Bronchial epithelial cell (primary cell): ENCODE measurements at places on chromosomes 6 and 20.

- DNase-seq = no peak
Measured at GRCh38 chr6:100726666-100727065, 154.5 kb downstream of the ASCC3 start.

GRCh38 chr6:5517796-5518195, 256.5 kb downstream of the FARS2 start:
- no peak for DNase-seq

GRCh38 chr6:151130329-151130728, 109.4 kb upstream of the AKAP12 start:
- no peak for DNase-seq

DNA sequence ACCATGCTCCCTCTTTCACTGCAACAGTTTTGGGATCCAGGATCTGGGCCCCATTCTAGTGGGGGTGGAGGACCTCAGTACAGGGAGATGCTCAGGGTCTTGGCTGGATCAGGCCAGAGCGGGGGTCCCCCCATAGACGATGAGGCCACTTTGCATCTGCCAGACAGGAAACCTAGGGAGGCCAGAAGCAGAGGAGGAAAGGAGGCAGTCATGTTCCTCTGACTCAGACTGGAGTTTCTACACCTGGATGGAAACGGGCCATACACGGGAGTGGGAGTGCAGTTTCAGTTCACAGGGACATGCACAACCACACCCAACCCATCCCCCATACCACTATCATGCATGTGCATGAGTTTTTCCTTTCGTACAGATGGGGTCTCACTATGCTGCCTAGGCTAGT, 3.6 kb upstream of the EMILIN3 start:
- peak; percentile 12 for DNase-seq

DNA sequence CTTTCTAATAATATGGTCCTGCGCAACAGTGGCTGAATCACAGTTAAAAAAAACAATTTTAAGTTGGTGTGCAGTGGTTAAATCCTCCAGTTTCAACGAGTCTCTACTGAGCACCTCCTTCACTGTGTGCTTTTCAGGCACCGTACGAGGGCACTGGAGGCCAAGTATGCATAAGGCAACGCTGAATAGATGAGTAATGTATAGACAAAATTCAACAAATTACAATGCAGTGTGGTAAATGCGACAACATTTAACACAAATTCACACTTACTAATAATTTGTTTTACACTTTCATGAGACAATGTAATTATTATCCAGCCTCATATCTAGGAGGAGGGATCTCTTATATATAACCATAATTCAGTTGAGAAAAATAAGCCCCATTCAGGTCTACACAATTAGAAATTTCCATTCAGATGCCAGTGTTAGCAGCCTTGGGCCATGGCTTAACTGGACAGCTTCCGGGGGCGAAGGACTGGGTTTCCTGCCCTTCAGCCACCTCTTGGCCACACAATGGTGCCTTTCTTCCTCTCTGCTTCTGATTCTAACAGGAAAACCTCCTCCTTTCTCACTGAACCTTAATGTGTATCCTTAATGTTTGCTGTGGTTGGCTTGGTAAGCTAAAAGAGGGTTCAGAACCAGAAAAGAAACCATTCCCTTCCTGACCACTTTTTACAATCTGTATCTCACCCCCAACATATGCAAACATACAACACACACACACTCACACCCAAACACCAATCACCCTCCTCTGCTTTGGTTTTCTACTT, 51.9 kb downstream of the B4GALT5 start:
- no peak for DNase-seq

DNA sequence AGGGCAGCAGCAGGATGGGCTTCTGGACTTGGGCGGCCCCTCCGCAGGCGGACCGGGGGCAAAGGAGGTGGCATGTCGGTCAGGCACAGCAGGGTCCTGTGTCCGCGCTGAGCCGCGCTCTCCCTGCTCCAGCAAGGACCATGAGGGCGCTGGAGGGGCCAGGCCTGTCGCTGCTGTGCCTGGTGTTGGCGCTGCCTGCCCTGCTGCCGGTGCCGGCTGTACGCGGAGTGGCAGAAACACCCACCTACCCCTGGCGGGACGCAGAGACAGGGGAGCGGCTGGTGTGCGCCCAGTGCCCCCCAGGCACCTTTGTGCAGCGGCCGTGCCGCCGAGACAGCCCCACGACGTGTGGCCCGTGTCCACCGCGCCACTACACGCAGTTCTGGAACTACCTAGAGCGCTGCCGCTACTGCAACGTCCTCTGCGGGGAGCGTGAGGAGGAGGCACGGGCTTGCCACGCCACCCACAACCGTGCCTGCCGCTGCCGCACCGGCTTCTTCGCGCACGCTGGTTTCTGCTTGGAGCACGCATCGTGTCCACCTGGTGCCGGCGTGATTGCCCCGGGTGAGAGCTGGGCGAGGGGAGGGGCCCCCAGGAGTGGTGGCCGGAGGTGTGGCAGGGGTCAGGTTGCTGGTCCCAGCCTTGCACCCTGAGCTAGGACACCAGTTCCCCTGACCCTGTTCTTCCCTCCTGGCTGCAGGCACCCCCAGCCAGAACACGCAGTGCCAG, at the start of gene TNFRSF6B:
Gene TNFRSF6B, plus strand, starts transcription at position 25 of the 729 bp plus-strand sequence. Its CDS starts 116 bp downstream, at position 141.
- DNase-seq = no peak

DNA sequence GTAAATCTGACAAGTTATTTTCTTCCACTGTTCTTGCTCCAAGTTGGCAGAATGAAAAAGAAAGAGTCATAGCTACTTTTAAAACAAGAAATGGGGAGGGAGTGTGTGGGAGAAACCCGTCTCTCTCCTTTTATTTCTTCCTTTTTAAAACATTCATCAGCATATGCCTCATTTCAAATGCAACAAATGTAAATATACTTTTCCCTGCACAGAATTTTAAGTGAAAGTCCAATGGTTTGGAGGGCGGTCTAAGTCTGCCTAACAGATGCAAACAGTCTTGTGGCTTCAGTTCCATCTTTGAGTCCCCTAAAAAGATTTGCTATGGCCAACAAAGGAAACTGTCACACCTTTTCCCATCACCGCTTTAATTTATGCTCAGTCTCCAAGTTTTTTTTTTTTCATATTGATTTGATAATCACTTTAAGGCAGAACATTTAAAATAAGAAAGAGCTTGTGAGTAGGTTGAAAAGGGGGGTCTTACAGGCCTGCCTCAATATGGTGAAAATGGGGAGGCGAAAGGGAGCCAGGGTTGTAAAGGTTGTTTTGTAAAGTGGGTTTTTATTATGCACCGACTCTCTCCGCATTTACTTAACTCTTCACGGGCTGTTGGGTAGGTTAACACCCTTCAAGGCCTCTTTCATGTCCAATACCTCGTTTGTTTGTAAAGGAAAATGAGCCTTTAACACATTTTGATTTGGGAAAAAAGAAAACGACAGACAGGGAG, 4.6 kb downstream of the TFAP2D start:
- DNase-seq = no peak

DNA sequence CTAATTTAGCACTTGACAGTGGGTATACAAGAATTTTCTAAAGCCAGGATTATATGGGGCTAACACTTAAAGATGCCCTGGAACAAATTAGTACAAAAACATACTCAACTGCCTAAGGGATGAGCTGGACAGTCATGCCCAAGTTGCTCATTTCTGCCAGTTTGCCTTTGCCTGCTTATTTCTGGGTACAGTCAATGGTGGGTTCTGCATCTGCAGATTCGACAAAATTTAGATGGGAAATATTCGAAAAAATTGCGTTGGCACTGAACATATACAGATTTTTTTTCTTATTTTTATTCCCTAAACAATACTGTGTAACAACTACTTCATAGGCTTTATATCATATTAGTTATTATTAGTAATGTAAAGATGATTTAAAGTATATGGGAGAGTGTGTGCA, 591.9 kb downstream of the EPM2A start:
- DNase-seq = no peak

- no peak for DNase-seq
Measured at GRCh38 chr6:139529420-139529819, 155.0 kb upstream of the CITED2 start.

GRCh38 chr6:125571207-125571755, 178.2 kb upstream of the HEY2 start:
- DNase-seq = peak; percentile 78

- no peak for DNase-seq
Measured at GRCh38 chr6:56977192-56977591, 22.3 kb downstream of the BEND6 start.

DNA sequence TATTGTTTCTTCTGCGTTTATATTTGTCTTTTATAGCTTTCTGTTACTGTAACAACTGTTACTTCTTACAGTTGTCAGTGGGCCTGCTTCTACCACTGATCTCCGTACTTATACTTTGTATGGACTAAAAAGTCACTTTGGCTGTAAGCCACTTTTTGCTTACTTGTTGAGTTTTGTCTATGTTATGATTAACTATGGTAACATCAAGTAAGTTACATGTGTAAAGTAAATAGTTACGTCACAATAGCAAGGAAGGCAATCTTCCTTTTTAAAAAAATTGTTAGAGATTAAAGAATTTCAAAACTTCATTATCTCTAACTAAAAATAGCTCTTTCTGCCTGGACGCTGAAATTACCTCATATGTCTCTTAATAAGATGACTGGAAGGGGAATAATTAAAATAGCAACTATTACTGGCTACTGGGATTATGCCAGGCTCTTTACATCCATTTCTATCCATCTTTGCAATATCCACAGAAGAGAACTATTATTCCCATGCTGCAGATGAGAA, 10.9 kb downstream of the TFB1M start:
- DNase-seq = peak; percentile 54

GRCh38 chr6:8075704-8076103, 11.5 kb upstream of the BLOC1S5 start:
- no peak for DNase-seq
